Hindlimb muscle (tissue), 1 donor: ENCODE measurements at places on chromosomes 12 and 14. TPM values are rescaled to one million over a fixed set of nuclear protein-coding genes. Genes with fewer than 3 reads are reported as not detected.

Gene BHLHE41
- polyA plus RNA-seq, result 3.7 TPM

Gene HSPB8
- polyA plus RNA-seq, result 259 TPM

Gene SPIC
- polyA plus RNA-seq, result not detected

Gene ZFYVE26
- polyA plus RNA-seq, result 17.8 TPM

Gene SDS
- 0.75 TPM for polyA plus RNA-seq

Gene DIO3
- 3.7 TPM for polyA plus RNA-seq

Gene MYF5
- polyA plus RNA-seq, result 29.5 TPM

Gene STON2
- 20.5 TPM for polyA plus RNA-seq

Gene KCNK10
- polyA plus RNA-seq, result 0.04 TPM

Gene RERGL
- 0.21 TPM for polyA plus RNA-seq

Gene SOAT2
- 0.10 TPM for polyA plus RNA-seq

Gene BCL11B
- polyA plus RNA-seq, result 1.4 TPM

Gene KRT73
- not detected for polyA plus RNA-seq

Gene MFAP5
- 89.8 TPM for polyA plus RNA-seq

Gene CLEC4D
- polyA plus RNA-seq, result not detected

Gene ADAM21
- 0.40 TPM for polyA plus RNA-seq

Gene FOXA1
- 0.27 TPM for polyA plus RNA-seq

Gene OTOGL
- polyA plus RNA-seq, result 0.44 TPM

Gene INHBC
- polyA plus RNA-seq, result not detected

Gene GLT8D2
- 40.1 TPM for polyA plus RNA-seq

Gene CLEC2D
- 8.1 TPM for polyA plus RNA-seq

Gene MAP3K9
- 0.19 TPM for polyA plus RNA-seq

Gene LRTM2
- 0.31 TPM for polyA plus RNA-seq

Gene SPX
- 32.7 TPM for polyA plus RNA-seq

Gene HHIPL1
- polyA plus RNA-seq, result 1.5 TPM

Gene RHOJ
- 23.4 TPM for polyA plus RNA-seq

Gene RND1
- 0.37 TPM for polyA plus RNA-seq

Gene GPHN
- polyA plus RNA-seq, result 12.4 TPM

Gene SDSL
- polyA plus RNA-seq, result 2.3 TPM

Gene SRRM4
- 0.31 TPM for polyA plus RNA-seq

Gene TMTC2
- polyA plus RNA-seq, result 15.5 TPM

Gene KRT75
- polyA plus RNA-seq, result not detected

Gene TAS2R9
- not detected for polyA plus RNA-seq

Gene TIMELESS
- 12.7 TPM for polyA plus RNA-seq

Gene CLEC6A
- not detected for polyA plus RNA-seq

Gene KLRC3
- polyA plus RNA-seq, result not detected

Gene LRRC74A
- 0.10 TPM for polyA plus RNA-seq

Gene CHST11
- polyA plus RNA-seq, result 4.0 TPM

Gene C1R
- polyA plus RNA-seq, result 140 TPM

Gene SLC2A3
- 17.5 TPM for polyA plus RNA-seq

Gene SMIM41
- polyA plus RNA-seq, result not detected

Gene CIDEB
- 10.3 TPM for polyA plus RNA-seq

Gene FOXN4
- 0.12 TPM for polyA plus RNA-seq

Gene ASIC1
- polyA plus RNA-seq, result 9.5 TPM

Gene IL31
- polyA plus RNA-seq, result not detected

Gene PTHLH
- 1.2 TPM for polyA plus RNA-seq

Gene ANKS1B
- 2.2 TPM for polyA plus RNA-seq

Gene TSFM
- polyA plus RNA-seq, result 31.9 TPM

Gene ADAMTS20
- polyA plus RNA-seq, result 0.72 TPM

Gene IKZF4
- 11.9 TPM for polyA plus RNA-seq
